Kasumi-1 (cell line): ENCODE measurements at places on chromosomes 5 and 9.

- DNase-seq, result no peak
Observed at GRCh38 chr5:90356622-90357021, 52.9 kb downstream of the CETN3 start.

- DNase-seq, result no peak
Observed at GRCh38 chr5:98651715-98652114, 121.7 kb upstream of the RGMB start.

DNA sequence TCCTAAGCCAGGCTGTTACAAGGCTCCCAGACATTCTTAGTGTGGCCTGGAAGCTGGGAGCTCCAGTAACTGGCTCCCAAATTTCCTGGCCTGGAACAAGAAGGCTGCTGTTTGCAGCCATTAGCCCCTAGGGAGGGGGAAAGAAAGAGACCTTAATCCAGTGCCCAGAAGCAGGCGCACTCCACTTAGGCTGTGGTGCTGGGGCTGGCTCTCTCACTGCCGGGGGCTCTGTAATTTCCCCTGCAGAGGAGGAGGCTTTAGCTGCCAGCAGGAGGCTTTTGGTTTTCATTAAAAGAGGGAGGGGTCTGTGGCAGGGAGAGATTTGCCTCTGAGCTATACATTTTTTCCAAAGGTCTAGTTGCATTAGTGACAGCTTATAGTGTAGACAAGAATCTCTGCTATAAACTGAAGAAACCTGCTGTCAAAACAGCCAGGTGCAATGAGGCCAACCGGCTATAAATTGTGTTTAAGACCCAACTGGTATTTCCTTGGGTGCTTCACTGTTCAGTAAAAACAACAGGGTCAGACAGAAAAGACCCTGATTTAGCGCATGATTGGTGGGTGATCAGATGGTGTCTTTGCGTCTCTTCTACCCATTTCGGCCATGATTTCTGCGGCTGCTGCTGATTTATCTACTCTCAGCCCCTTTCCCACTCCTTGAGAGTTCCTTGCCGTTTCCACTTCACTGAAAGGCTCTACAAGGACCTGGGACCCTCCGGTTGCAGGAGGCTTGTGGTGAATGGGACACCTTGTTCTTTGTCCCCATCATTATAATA is 254.6 kb downstream of the AOPEP start:
- DNase-seq, result no peak

DNA sequence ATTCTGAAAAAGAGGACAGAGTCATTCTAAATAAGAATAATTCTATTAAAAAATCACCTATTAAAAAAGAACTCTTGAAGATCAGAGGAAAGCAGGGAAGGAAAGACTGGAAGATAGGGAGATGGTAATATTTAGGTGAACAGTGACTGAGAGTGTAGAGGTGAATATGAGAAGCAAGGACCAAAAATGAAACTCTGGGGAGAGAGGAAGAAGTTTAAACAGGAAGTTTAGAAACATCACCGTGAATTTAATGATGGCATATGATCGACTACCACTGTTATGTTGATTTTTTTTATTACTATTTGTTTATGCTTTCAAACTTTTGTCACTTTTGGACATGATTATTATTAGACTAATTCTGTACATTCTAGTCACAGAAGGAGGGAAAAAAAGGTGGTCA is 1.7 kb upstream of the SPINK6 start:
- DNase-seq, result no peak

DNA sequence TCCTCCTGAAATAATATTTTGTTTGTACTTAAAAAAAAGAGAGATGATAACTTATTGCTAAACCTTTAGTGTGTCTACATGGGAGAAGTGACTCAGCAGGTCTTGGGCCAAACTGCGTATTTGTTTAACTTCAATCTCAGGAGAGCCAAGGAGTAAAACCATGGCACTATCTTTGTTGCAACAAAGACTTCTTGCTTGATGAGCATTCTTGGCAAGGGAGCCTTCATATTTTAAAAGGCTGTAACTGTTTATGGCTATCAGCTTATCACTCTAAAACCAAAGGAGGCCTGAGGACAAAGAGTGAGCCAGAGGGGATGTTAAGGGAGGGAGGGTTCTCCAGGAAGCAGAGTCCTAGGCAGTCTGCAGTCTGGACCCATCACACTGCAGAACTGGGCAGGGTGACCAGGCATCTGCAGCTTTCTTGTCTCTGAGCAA is 216.2 kb upstream of the S1PR3 start:
- no peak for DNase-seq

DNA sequence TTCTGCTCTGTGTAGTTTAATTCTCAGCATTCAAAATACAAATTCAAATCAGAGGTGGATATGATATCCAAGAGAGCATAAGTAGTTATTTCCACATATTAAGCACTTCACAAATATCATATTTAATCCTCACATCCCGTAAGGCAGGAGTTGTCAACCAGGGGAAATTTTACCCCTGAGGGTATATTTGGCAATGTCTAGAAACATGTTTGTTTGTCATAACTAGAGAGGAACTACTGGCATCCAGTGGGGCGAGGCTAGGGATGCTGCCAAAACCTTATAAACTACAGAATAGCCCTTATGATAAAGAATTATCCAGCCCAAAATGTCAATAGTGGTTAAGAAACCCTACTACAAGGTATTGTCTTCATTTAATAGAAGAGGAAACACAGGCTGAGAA is 619.4 kb downstream of the SLCO4C1 start:
- no peak for DNase-seq

DNA sequence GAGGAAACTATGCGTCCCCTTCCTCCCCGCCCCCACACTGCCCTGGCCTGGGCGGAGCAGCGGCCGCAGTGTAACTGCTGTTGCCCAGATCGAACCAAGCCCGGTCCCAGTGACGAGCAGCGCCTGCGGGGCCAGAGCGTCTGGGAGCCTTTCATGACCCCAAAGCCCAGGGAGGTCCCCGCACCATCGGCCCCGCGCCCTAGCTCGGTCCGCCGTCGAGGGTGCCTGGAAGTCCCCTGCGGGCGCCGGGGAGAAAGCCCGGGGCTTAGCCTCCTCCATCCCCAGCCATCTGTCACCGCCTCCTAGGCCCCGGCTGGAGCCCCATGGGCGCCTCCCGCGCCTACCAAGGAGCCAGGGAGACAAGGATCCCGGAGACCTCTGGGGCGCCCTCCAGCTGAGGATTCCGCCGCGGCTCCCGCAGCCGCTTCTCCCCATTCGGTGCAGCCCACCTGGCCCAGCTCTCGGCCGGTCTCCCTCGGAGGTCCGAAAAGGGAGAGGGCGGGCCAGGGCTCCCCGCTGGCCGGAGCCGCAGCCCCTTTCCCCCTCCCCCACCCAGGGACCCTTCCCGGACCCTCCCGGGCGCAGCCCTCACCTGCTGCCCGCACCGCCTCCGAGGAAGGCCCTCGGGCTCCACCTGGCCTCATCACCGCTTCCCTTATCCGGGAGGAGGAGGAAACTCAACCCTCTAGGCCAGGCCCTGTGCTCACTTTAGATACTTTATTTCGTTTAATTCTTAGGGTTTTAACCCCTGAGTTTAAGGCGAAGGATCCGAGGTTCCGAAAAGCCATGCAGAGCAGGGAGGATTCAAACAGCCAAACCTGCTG is 45.6 kb downstream of the APTX start:
- no peak for DNase-seq

GRCh38 chr5:173923218-173924095 is 35.3 kb downstream of the CPEB4 start:
- no peak for DNase-seq

DNA sequence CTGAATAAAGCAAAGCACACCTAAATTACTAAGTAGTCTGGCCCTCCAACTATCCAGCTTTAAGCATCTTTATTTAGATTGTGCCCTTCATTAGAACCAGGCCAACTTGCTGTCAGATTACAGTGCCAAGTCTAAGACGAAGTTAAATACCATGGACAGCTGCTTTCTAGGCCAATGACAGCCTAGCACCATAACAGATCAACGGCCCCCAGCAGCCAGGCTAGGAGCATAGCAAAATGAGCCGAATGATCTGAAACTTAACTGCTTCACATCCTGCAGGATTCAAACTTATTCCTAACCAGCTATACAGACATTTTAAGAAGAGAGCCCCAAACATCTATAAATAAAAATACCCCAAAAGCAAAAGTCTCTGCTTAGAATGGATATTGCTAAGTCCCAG is 6.8 kb downstream of the SLC24A2 start:
- peak; percentile 23 for DNase-seq

DNA sequence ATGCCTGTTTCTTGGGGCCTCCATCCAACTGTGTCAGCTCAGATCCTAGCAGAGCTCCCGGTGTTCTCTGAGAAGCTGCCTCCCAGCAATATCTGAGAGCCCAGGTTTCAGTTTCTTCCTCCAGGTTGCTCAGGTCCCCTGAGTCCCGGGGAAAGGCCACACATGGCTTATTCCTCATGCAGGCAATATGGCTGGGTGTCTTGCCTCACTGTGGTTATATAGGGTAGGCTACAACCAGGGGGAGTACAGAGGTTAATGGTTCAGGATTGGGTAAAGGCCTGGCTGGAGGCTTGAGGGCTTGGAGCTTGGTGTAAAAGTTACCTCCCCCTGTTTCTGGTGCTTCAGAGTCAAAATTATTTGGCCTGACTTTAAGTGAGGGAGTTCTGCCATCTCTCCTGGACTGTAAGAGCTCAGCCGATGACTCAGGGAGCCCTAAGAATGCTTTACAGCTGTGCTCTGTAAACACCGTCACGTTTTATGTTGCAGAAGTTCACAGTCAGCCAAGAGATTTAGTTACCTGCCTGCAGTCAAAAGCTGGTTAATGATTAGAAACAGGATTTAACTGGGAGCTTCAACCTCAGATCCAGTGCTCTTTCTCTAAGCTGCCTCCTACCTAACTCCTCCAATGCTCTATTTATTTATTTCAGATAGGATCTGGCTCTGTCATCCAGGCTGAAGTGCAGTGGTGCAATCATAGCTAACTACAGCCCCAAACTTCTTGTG is 24.3 kb upstream of the UBAP2 start:
- DNase-seq, result no peak

DNA sequence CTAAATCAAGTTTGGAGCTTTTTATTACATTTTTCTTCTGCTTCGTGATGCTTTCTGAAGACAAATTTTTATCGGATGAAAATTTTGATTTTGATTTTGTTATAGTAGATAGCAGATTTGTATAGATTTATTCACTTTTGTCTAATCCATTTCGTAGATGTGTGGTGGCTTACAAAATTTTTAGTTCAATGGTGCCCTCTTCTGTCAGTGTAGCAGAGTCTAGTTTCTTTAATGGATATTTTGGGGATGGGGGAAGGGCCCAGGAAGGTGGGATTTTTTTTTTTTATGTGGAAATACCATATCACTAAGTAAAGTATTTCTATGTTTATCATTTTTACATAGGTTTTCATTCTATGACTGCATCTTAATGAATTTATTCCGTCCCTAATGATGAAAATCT is 259.9 kb upstream of the TARS1 start:
- DNase-seq, result peak; percentile 41

- DNase-seq, result no peak
Observed at GRCh38 chr5:65059681-65060598, 291.2 kb downstream of the CWC27 start.
